Bone marrow (tissue), 2 donors: ENCODE measurements at places on chromosomes 12 and 14.

- no peak for DNase-seq
Measured at GRCh38 chr14:95374239-95374997, 54.7 kb upstream of the CLMN start.

DNA sequence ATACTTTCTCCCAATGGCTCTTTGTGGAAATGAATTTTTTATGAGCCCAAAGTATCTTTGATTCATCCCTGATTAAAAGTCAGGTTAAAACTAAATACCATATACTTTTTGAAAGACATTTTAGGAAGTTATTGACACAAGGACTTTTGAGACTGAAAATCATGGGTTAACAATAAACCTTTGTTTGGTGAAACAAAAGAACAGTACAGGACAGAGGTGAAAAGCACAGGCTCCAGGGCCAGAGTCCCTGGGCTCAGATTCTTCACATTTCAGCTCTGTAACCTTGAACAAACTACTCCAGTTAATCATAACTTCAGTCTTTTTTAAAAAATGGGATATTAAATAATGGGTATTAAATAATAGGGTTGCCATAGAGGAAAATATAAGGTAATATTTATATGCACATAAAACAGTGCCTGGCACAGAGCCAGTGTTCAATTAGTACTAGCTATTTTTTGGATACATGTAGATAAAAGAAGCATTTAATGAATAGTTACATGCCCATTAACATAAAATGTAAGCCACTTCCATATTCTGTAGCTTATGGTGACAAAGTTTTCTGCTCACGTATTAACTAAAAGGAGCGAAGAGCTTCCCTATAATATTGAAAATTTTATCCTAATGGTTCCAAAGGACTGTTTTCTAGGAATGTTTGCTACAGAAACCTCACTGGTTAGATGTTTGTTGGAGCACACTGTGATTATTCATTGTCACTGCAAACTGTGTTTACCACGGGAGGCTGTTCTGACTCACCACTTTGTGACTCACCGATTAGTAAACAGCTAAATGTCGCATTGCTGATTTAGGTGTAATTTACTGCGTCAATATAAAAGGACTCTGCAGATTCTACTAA is 255.4 kb downstream of the DAD1 start:
- DNase-seq: no peak

DNA sequence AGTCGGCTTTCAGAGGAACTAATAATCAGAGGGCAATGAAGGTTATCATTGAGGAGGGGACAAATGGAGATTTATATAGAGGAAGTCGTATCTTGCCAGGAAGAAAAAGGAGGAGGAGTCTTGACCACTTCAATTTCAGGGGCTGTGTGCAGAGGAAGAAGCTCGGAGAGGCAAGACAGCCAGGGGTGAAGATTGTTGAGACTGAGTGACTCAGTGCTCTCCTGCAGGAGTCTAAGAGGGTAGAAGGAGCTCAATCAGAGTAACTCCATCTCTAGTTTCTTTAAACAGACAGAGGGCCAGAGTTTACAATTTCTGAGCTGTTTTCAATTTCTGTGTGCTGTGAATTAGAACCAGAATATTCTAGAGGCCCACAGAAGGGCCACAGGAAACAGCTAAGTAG is 439.3 kb upstream of the PRICKLE1 start:
- no peak for DNase-seq

- no peak for DNase-seq
Measured at GRCh38 chr14:56081139-56081538, 37.1 kb upstream of the PELI2 start.

DNA sequence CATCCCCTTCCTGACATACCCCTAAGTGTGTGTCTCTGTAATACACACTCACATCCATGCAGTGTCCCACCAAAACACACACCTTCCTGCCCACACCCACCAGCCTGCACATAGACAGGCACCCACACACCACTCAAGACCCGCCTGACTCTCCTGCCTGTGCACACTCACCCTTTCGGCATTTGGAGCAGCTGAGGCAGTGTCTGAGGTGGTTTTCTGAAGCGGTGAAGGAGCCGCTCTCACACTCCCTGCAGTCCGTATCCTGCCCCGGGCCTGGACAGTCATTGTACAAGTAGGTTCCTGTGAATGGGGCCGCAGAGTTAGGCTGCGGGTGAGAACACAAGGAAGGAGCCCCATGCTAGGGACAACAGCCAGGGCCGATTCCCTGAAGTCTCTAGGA is 8.3 kb downstream of the TNFRSF1A start:
- no peak for DNase-seq
